Esophagus muscularis mucosa (tissue), 4 donors: ENCODE measurements at places on chromosomes 12 and 14. TPM values are rescaled to one million over a fixed set of nuclear protein-coding genes. Genes with fewer than 3 reads are reported as not detected.

DNA sequence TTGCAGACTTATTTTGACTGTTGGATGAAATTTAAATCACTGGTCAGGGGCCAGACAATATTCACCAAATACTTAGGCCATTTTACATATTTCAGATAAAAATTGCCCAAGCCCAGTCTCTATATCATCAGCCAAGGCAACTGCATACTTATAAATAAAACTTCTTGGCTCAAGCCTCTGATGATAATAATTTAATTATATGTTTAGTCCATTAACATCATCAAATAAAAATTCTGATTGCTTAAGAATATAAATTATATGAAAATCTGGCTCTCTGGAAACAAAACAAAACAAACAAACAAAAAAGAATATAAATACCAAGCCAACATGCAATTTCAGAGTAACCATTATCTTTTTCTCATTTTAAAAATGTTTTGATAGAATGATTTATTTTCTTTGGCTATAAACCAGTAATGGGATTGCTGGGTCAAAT is 165.2 kb downstream of the BTG1 start:
- DNase-seq: no peak

DNA sequence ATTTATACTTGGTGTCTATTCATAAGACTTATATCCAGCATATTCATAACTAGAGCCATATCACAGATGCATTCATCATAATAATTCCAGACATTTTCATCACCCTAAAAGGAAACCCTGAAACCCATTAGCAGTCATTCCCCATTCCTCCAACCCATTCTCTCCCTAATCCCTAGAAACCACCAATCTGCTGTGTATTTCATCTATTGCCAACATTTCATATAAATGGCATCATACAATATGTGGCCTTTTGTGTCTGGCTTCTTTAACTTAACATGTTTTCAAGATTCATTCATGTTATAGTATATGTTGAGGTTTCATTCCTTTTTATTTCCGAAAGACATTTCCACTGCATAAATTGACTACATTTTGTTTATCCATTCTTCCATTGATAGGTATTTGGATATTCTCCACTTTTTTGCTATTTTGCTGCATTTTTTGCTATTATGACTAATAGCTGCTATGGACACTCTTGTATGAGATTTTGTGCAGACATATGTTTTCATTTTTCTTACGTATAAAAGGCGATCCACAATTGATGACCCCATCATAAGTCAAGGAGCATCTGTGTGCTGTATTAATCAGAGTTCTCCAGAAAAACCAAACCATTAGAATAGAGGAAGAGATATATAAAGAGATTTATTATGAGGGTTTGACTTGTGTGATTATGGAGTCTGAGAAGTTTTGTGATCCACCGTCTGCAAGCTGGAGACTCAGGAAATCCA is 5.1 kb upstream of the OAS2 start:
- DNase-seq: no peak

DNA sequence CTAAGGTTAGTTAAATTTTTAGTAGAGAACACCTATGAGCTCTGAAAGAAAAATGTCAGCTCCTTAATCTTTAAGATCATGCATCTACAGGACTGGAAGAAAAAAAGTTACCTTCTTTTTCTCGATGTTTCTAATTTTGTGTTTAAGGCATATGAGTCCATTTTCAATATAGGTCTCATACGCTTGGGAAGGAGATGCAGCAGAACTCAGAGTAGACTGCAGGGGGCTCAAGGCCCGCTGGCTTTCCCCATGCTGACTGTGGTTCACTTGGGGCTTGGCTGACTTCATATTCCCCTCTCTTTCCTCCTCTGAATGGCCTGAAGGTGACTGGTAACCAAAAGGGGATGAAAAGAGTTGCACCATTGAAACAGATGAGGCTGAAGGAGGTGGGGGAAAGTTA is 1.5 kb downstream of the CAPRIN2 start:
- DNase-seq: no peak

DNA sequence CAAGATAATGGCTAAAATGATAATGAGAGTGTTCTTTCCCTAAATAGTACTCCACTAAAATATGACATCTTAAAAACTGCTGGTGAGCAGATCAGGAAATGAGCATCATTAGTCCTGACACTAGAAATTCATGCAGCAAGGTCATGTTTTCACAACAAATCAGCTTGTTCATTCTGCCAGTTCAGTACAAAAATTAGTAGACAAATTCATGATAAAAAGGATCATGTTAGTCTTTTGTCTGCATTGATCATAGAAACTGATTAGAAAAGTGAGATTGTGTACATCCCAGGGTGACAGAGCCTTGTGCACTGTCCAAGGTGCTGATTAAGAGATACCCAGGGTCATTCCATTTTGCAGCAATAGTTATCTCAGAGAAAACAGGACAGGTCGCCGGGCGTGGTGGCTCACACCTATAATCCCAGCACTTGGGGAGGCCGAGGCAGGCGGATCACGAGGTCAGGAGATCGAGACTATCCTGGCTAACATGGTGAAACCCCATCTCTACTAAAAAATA is 163.6 kb downstream of the RIMBP2 start:
- DNase-seq: no peak

GRCh38 chr12:94010307-94010706 is 138.1 kb upstream of the PLXNC1 start:
- no peak for DNase-seq

DNA sequence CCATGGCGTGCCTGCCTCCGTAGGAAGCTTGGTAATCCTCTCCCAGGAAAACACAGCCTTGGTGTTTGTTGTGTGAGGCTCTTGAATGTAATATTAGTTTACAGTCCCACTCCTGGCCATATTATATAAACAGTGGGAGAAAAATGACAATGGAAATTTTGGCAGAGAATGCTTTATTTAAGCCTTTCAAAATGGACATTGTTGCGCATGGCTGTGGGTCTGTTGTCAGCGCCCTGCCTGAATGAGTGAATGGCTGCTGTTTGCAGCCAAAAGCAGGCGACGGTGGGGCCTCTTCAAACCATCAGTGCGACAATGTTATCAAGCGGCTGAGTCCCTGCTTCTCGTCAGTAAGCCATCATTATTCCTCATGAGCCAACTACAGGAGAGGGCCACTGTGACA is 201.8 kb upstream of the RMST start:
- no peak for DNase-seq

- peak; percentile 96 for DNase-seq
Observed at GRCh38 chr14:75427482-75428229, at the start of gene JDP2. JDP2 (plus strand) TSS chr14:75428022; CDS start chr14:75437921, 9,899 bp downstream.

DNA sequence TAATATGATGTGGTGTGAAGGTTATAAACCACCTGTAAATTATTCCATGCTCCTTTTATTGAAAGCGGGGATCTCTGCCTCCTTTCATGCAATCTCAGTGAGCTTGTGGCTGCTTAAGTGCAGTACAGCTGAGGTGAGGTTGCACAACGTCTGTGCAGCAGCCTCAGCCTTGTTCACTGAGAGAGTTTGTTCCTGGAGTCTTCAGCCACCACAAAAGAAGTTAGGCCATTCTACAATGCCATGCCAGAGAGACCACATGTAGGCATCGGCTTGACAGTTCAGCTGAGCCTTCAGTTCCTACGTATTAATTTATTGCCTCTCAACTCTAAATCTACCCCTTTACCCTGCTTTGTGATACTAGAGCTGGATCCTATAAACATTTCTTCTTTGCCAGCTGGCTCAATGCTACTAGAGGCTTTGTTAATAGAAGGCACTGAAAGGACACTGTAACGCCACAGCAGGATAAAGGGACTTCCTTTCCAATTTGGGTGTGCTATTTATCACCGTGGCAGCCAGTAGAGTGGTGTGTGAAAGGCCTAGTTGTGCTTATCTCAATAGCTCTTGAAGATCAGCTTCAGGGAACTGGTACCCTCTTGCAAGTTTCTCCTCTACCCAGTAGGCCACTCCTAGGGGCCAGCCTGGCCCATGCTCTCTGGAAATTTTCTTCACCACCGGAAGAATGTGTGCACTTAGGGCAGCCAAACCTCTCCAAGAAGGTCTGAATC is 337.7 kb downstream of the IPO8 start:
- no peak for DNase-seq

DNA sequence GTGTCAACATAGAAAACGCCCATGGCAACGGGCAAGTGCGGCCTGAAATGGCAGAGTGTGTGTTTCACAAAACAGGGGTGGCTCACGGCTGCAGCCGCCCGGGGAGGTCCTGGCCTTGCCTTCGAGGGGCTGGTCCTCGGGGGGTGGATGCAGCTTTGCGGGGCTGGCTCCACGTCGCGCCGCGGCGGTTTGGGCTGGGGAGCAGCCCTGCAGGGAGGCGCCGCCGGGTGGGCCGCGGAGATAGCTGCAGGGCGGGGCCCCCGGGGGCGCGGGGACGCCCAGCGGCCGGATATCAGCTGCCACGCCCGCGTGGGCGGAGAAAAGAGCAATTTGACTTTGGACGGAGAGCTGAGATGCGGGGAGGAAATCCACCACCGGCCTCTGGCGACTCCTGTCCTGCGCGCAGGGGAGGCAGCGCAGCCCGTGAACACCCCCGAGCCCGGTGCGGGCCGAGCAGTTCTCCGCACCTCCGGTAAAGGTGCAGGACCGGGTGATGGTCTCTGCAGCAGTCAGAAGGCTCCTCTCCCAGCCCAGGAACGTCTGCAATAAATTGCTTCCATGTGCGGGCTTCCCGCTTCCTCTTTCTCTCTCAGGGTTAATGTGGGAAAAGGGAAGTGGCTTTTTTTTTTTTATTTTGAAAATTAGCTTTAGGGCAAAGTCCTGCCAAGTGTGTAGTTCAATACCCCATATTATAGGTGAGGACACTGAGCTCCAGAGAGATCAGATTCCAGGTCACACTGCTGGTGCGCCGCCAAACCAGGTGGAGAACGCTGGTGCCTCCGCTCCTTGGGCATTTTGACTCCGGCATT is 110.5 kb downstream of the ARF6 start:
- peak; percentile 95 for DNase-seq

DNA sequence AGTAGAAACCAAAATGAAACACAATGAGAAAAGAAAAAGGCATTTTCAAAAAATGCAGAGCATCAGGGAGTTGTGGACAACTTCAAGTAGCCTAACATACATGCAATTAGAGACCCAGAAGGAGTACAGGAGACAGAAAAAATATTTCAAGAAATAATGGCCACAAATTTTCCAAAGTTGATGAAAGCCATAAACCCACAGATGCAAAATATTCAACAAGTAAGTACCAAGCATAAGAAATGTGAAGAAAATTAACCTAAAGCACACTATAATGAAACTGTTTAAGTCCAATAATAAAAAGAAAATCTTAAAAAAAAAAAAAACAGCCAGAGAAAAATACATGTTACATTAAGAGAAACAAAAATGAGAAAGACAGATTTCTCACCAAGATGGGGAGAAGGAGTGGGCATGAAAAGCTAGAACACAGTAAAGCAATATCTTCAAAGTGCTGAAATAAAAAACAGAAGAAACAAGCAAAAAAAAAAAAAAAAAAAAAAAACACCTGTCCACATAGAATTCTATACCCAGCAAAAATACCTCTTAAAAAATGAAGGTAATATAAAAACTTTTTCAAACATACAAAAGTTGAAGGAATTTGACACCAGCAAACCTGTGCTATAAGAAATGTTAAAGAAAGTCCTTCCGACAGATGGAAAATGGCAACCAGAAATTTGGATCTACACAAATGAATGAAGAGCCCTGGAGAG is 77.1 kb downstream of the PRKAB1 start:
- DNase-seq: no peak

- no peak for DNase-seq
Observed at GRCh38 chr12:21962236-21962635, 21.0 kb upstream of the ABCC9 start.

DNA sequence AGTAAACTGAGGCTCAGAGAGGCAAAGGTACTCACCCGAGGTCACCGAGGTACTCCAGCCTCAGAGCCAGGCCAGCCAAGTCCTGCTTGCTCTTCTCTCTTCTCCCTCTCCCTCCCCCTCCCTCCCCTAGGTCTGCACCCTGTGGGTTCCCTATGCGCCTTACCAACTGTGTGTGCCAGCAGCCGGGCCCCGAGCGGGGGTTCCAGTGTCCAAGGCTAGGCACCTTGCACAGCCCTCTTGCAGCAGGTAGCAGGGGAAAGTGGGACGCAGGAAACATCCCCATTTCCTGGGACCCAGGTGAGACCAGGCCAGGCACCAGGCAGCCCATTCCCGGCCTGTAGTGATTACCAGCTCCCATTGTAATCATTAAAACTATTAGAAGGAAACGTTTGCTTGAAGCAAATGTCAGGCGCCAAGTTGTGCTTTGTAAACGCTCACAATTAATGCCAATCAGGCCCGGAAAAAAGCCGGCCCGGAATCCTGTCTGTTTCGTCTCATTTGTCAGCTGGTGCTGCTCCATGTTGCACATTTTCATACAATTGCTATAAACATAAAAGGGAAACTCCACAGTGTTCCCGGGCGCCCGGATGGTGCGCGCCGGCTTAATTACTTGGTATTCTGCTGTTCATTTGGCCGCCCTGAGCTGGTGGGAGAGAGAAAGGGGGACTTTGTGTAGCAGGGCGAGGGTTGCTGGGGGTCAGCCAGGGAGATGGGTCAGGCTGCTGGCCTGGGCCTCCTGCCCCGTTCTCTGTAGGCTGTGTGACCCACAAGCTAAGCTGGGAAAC is 11.9 kb downstream of the FAM222A start:
- no peak for DNase-seq

RD3L gene
- not detected for total RNA-seq

ZNF891 gene
- 2.6 TPM for total RNA-seq
